NCI-H524 (cell line): ENCODE measurements at places on chromosomes 5 and 9.

DNA sequence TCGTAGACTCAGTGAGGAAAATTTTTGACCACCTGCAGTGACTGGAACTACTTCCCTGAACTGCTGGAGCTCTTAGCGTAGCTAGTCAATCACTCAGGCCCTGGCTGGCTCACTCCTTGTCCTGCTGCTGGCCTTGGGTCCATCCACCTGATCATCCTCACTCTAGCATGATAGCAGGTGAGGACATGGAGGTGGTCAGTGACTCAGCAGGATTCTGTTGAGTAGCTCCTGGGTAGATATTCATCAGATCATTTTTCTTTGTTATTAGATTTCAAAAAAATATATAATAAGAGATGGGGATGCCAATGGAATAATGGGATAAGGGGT, 25.0 kb upstream of the SEMA4D start:
- DNase-seq: no peak

- no peak for DNase-seq
These were observed 154.9 kb downstream of the ARRDC3 start for GRCh38 chr5:91228188-91228587.

- DNase-seq: peak; percentile 8
These were observed 65.5 kb upstream of the DMRT3 start for GRCh38 chr9:911005-911404.

DNA sequence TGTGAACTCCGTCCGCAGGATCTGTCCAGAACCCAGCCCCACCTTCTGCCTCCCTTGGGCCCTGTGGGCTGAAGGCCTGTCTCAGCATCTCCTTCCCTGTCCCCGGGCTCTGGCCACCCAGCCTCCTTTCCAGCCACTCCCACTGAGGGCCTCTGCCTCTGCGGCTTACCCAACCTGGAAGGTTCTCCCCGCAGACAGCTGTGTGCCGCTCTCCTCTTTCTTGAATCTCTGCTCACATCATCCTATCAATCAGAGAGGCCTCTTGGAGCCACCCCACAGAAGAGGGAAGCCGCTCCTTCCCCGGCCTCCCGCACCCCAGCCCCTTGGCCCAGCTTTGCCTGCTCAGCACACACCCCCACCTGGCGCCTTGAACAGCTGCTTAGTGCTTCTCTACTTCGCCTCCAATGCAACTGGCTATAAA, 81.5 kb upstream of the UNC5A start:
- DNase-seq: no peak

- DNase-seq: no peak
These were observed 343.7 kb downstream of the DMRTA1 start for GRCh38 chr9:22790329-22790728.

GRCh38 chr5:73228052-73228451, 55.1 kb downstream of the TMEM174 start:
- DNase-seq: no peak

DNA sequence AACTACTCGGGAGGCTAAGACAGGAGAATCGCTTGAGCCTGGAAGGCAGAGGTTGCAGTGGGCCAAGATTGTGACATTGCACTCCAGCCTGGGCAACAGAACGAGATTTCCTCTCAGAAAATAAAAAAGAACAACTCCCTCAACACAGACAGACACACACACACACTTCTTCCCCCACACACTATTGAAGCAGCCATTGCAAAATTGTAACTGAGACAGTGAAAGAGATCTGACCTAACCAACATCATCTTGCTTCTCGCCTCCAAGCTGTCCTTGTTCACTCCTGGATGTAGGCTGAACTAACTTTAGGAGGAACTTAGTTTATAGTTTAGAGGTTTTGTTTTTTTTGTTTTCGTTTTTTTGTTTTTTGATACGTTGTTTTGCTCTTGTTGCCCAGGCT, 13.0 kb upstream of the PLIN2 start:
- DNase-seq: no peak

- DNase-seq: no peak
These were observed 65.6 kb downstream of the IL6ST start for GRCh38 chr5:55929020-55929799.

DNA sequence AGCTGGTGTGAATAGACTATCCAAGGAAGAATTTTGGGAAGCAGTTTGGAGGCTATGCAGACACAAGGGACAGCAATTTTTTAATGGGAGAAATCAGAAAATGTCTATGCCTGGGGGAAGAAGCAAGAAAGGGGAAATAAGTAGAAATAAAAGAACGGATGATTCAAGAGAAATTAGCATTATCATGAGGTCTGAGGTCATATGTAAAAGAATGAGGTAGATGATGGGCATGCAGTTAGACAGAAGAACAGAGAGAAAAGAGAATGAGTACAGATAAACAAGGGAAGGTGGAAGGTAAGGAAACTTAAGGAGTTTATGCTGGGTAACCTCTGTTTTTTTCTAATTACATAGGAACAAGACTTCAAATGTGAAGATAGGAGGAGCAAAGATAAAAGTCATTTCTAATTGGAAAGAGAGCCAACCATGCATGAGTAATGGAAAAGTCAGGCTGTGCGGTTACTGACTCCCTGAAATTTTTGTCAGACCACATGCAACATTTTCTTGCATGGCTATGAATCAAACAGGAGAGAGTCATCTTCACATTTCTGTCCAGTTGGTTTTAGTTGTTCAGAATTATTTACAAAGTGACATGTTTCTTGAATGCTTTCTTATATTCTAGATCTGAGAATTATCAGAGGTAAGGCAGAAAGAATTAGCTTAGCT, 101.0 kb upstream of the PIK3R1 start:
- DNase-seq: no peak

GRCh38 chr9:81599837-81600236, 89.5 kb downstream of the TLE1 start:
- DNase-seq: no peak

GRCh38 chr9:113454914-113455761, 8.4 kb upstream of the RGS3 start:
- peak; percentile 17 for DNase-seq

- DNase-seq: no peak
These were observed 192.6 kb downstream of the ESM1 start for GRCh38 chr5:54792611-54793404.

GRCh38 chr5:177363565-177363964, 5.8 kb downstream of the RGS14 start:
- no peak for DNase-seq

- DNase-seq: no peak
These were observed 68.4 kb downstream of the COL27A1 start for GRCh38 chr9:114223564-114224246.

- no peak for DNase-seq
These were observed 562.7 kb upstream of the DMAC1 start for GRCh38 chr9:8362250-8362649.

GRCh38 chr9:471320-471719, 256.7 kb downstream of the DOCK8 start:
- no peak for DNase-seq

DNA sequence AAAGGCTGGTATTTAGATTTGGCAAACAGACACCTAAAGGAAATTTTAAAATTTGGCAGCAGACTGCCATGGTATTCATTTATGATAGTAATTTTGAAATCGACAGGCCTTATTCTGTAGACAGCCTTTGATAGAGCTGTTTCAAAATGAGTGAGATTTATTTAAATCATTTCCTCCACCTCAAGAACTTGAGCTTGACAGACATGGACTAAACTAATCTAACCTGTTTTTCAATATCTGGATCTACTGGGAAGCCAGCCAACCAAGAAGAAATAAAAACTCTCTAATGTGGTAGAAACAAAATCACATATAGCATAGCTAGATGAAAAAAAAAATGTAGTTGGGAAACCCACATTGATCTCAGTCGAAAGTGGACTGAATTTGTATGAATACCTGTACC, 56.9 kb upstream of the RASA1 start:
- no peak for DNase-seq

- no peak for DNase-seq
These were observed 228.8 kb downstream of the CD180 start for GRCh38 chr5:66967826-66968262.

GRCh38 chr9:122857815-122858214, 29.4 kb upstream of the PDCL start:
- DNase-seq: no peak

- DNase-seq: no peak
These were observed 68.6 kb downstream of the MLLT3 start for GRCh38 chr9:20553558-20554149.

GRCh38 chr5:55146080-55146479, 13.9 kb upstream of the GPX8 start:
- DNase-seq: no peak

GRCh38 chr5:171904886-171905285, 101.6 kb downstream of the FBXW11 start:
- DNase-seq: no peak

GRCh38 chr5:157494178-157494832, 34.3 kb downstream of the NIPAL4 start:
- no peak for DNase-seq

- no peak for DNase-seq
These were observed 1.7 kb downstream of the GFM2 start for GRCh38 chr5:74765201-74765600.

DNA sequence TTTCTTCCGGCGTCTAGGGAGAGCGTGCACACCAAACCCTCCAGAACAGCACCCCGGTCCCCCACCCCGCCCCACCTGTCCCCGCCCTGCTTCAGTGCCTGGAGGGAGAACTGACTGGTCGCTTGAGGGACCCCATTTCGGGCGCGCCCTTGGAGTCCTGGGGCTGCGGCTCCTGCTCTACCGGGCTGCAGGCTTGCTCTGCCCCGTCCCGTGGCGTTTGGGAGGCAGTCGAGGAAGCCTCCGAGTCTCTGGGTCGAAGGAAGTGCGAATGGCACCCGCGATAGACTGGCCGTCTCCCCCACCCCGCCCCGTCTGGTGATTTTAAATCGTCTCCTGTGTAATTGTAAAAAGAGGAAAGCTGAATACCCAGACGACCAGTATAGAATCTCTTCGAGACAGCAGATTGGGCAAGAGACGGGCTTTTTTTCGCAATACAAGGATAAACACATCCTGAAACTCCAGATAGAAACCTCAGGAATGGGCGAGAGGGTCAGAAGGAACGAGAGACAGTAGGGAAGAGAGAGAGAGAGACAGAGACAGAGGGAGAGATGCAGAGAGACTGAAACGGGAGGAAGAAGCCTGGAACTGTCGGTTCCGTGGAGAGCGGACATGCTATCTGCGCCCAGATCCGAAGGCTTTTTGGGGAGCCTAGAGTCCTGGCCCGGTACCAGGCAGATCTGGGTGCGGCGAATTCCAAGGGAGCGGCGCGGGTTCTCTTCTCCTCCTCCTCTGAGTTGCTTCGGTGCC, 9.9 kb downstream of the PRDM6 start:
- DNase-seq: no peak

GRCh38 chr5:81779916-81780266, 29.0 kb upstream of the SSBP2 start:
- DNase-seq: no peak

GRCh38 chr5:89570557-89570956, 687.6 kb upstream of the MEF2C start:
- no peak for DNase-seq
